ENCODE measurements at places on chromosomes 12 and 14.

GRCh38 chr12:11621797-11622423 lies 27.6 kb upstream of the ETV6 start:
- DNase-seq: no peak

DNA sequence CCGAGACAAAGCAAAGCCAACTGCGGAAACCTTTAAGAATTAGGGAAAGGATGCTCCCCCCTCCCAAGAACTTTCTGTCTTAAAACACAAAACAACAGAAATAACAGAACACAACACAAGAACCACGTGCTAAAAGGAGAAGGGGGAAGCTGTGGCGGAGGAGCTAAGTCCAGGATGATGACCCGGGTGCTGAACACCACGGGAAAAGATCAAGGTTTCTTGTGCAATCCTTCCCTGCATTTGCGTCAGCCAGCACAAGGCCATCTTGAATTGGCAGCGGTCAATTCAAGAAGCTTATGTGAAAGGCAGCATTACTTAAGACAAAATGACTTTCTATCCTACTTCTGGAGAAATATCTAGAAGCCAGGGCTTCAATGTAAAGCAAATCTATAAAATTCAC lies 11.0 kb upstream of the CREBL2 start:
- DNase-seq: no peak

DNA sequence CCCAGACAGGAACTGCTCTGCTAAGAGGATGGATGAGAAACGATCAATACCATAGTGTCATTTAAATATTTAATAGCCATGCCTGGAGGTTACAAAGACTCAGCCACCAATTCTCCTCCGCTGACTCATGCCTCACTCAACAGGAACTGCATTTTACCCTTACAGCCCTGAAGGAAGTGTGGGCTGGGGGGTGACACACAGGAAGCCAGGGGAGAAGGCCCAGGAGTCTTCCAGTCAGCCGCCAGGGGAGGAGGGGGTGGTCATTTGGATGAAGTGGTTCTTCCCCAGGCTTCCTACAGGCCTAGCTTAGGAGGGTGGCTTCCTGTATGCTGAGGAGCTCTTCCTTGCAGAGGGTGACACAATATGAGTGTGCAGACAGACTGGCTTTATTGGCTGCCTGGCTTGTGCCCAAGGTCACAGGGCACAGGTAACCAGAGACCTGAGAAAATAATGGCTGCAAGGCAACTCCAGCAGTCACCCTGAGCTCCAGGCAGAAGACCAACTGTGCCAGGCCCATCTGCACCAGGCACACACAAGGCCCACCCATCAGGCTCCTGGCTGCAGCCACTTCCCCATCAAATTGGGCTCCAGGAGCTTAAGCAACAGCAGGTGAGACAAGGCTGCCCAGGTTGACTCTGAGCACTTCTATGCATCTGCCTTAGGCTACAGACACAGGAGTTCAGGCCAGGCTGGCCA lies 30.6 kb upstream of the RPLP0 start:
- peak; percentile 98 for DNase-seq

DNA sequence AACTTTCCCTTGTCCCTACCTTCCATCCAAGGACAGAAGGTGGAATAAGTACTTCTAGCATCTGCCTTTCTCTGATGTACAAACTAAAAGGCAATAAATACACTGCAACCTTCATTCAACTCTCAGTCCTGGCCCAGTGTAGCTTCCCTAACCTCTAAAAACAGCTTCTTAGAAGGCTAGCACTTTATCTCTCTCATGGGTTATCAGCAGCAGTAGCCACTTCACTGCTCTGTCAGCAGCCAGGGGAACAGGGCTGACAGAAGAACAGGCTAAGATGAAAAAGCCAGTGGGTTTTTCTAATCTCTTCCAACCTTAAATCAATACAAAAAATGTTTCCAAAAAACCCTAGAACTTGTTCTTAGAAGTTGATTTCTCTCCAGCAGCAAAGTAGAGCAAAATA lies 13.2 kb downstream of the BAZ2A start:
- DNase-seq: no peak

- no peak for DNase-seq
Measured at GRCh38 chr14:56137453-56137807, 19.2 kb downstream of the PELI2 start.

DNA sequence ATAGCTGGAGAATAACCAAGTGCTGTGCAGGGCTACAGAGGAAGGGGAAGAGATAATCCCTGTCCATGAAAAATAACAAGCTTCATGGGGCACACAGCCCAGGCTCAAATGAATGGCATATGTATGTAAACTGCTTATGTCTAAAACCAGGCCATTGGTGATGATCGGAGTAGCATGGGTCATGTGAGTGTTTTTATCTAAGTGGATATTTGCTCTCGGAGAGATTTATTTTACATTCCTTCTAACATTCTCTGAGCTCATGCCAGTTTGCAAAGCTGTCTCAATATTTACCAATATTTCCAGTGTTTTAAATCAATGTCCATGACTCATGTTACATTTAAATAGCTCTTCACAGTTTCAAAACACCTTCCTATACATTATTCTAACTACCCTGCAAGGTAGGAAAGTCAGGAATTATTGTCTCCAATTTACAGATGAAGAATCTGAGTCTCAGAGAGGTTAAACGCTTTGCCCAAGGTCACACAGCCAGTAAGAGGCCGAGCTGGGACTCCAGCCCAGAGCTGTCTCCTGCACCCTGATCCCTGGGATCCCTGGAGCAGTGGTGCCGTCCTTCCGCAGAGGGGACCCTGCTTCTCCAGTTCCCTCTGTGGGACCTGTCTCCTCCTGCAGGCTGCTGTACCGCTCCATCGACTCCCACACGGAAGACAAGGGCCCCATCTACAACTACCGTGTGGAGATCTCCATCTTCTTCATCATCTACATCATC lies 186.7 kb upstream of the FKBP4 start:
- no peak for DNase-seq
